ENCODE measurements at places on chromosomes 3 and 15.

DNA sequence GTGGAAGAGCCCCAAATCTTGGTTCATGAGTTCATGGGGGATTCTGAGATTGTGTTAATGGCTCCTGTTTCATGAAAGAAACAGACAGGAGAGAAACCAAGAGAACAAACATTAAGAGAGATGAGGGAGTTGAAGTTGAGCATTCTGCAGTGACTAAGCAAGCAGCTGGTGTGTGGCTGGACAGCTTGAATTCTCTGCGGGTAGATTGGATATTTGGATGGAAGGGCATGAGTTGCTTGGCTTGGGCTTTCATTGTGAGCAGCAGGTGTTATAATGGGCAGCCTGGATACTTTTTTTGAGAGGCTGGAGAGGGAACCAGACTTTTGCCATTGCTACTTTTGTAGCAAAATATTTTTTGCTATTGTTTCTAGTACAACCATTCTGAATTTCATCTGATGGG lies 346.8 kb upstream of the SATB1 start:
- DNase-seq = no peak

DNA sequence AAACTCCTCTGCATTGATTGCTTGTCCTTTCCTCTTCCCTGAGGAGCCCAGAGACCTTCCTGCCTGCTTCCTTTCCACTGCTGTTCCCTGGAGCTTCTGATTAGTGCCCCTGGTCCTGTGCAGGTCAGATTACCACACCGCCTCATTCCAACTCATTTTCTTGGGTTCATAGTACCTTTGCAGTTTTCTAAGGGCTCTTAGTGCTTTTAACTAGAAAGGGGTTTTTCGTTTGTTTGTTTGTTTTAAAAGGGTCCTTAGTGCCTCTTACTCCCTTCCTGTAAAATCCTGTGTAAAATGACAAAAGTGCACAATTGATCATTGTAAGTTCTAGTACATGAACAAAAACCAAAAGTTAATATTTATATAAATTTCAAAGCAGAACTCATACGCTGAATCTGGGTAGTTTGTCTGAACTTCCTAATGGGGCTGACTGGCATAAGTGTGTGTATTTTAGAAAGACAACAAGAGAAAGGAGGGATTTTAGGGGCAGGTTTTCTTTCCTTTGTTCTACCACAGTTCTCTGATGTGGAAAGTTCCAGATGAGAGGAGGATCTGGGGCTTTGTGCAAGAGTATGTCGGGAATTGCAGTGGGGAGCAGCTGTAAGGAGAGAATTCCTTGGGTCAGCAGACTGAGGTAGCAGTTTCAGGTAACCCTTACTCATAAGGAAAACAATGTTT lies 30.6 kb downstream of the SNRK start:
- no peak for DNase-seq

DNA sequence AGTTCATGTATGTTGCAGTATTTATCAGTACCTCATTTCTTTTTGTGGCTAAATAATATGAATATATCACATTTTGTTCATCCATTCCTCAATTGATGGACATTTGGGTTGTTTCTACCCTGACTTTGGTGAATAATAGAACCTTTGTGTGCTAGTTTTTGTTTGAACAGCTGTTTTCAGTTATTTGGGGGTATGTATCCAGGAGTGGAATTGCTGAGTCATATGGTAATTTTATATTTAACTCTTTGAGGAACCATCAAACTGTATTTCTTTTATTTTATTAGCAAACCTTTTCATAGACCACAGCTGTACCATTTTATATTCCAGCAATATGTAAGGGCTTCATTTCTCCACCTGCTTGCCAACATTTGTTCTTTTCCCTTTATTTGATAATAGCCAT lies 38.4 kb upstream of the RBM5 start:
- DNase-seq = no peak

- DNase-seq = no peak
These were observed 276.0 kb upstream of the TTC14 start for GRCh38 chr3:180325958-180326357.

DNA sequence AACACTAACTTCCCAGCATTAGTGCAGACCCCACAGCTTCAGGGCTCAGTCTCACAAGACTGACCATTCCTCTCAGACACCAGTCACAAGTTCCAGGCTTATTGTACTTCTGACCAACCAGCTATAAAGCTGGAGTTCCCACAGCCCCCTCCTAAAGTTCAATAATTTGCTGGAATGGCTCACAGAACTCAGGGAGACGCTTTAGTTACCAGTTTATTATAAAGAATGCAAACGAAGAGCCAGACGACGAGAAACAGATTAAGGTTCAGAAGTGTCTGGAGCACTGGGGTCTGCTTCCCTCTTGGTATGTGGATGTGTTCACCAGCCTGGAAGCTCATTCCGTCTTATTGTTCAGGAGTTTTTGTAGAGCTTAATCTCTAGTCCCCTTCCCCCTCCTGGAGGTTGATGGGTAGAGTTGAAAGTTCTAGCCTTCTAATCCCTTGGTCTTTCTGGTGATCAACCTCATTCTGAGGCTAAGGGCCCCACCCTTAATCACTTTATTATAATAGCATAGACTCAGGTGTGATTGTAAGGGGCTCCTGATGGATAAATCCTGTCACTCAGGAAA lies 4.8 kb upstream of the CSRNP1 start:
- DNase-seq = no peak

GRCh38 chr15:78322724-78323521 lies 17.2 kb upstream of the CRABP1 start:
- no peak for DNase-seq

DNA sequence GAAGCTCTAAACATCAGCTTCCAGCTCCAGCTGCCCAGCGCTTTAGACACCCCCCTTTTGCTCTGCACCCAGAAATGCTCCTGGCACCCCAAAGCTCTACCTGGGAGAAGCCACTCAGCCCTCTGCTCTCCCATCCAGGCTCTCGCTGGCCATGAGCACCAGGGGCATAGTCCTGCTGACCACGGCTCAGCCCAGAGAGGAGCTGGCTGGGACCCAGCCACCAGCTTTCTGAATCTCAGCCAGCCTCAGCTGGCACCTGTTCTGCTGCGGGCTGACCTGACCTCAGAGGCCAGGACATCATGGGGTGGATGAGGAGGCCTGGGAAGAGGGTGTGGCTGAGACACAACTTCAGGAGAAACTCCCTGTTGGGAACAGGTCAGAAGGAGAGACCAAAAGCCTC lies 8.6 kb downstream of the NTRK3 start:
- no peak for DNase-seq

- DNase-seq = no peak
These were observed 432.2 kb downstream of the SOX2 start for GRCh38 chr3:182143903-182144302.

- DNase-seq = no peak
These were observed 21.1 kb upstream of the ADGRG7 start for GRCh38 chr3:100588251-100588650.

DNA sequence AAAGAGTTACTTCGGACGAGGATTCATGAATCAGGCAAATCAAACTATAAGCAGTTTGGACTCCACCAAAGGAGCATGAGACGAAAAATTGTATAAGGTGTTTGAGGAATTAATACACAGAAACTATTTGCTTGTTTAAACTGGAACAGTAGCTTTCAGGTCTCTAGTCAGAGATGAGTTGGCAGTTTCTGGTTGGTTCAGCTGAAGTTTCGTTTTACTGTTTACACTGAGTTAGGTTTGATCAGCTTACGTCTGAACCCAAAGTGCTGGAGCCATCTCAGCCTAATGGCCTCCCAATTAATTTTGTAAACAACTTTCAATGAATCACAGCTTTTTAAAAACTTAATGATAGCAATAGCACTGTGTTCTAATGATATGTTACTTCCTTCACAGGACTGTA lies 703.7 kb downstream of the NLGN1 start:
- DNase-seq = no peak

GRCh38 chr3:158106766-158107471 lies 699 bp upstream of the SHOX2 start:
- DNase-seq = peak; percentile 37

- DNase-seq = no peak
These were observed 12.0 kb upstream of the TASOR start for GRCh38 chr3:56694867-56695683.

All from stimulated activated CD8-positive, alpha-beta memory T cell treated with anti-CD3 and anti-CD28 coated beads, Interleukin-4, amount 100 ng/mL, for 48 hours (primary cell).